AG04450 (cell line): ENCODE measurements at places on chromosomes 1 and 21.

GRCh38 chr21:46054031-46054430 lies 43.9 kb upstream of the COL6A2 start:
- DNase-seq = no peak

- DNase-seq = no peak
Observed at GRCh38 chr1:200640963-200641401, 20.4 kb upstream of the KIF14 start.

DNA sequence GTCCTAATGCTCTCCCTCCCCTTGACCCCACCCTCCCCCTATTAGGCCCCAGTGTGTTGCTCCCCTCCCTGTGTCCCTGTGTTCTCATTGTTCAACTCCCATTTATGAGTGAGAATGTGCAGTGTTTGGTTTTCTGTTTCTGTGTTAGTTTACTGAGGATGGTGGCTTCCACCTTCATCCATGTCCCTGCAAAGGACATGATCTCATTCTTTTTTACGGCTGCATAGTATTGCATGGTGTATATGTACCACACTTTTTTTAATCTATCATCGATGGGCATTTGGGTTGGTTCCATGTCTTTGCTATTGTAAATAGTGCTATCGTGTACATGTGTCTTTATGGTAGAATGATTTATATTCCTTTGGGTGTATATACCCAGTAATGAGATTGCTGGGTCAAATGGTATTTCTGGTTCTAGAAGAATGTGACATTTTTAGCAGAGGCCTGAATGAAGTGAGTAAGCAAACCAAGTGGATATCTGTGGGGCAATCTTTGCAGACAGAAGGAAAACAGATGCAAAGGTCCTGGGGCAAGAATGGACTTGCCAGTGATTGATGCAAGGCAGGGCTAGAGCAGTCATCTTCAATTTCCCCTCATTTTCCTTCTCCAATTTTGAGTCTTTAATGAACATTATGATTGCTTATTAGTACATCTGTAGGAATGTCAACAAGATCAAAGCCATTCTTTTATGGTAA lies 50.2 kb downstream of the UBE4B start:
- no peak for DNase-seq

DNA sequence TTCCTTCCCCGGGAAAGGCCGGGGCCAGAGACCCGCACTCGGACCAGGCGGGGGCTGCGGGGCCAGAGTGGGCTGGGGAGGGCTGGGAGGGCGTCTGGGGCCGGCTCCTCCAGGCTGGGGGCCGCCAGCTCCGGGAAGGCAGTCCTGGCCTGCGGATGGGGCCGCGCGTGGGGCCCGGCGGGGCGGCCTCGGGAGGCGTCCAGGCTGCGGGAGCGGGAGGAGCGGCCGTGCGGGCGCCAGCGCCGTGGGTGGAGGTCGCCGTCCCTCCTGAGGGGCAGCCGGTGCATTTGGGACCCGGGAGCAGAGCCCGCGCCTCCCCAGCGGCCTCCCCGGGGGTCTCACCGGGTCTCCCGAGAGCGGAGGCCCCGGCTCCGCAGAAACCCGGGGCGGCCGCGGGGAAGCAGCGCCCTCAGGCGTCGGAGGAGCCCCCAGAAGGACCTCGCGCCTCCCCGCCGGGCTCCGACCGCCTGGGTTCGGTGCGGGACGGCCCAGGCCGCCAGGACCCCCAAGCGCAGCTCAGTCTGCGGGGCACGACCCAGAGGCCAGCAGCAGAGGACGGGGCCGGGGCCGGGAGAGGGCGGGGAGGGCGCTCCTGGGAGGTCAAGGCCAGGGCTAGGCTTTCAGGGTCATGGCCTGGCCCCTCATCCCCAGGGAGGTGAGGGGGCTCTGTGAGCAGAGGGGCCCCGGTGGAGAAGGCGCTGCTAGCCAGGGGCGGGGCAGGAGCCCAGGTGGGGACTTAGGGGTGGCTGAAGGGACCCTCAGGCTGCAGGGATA lies 7.2 kb upstream of the SLX9 start:
- no peak for DNase-seq

- no peak for DNase-seq
Observed at GRCh38 chr1:36517011-36517771, 34.5 kb upstream of the CSF3R start.

GRCh38 chr1:211630236-211631081 lies 45.0 kb downstream of the NEK2 start:
- no peak for DNase-seq

DNA sequence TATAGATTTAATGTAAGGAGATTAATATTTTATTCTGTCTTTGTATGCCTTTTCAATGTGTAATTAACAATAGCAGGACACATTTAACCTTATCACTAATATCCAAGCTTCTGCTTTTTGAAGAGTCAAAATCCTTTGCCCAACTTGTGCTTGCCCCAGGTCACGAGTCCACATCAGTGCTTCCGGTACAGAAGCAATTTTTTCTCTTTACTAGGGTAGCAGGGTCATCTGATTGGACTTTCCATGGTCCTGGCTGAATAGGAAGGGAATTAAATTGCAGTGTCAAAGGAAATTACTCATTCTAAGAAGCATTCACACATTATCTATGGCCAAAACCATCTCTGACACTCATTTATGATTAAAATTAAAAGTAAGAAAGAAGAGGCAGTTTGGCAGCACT lies 460.5 kb upstream of the ADGRL2 start:
- DNase-seq = no peak

DNA sequence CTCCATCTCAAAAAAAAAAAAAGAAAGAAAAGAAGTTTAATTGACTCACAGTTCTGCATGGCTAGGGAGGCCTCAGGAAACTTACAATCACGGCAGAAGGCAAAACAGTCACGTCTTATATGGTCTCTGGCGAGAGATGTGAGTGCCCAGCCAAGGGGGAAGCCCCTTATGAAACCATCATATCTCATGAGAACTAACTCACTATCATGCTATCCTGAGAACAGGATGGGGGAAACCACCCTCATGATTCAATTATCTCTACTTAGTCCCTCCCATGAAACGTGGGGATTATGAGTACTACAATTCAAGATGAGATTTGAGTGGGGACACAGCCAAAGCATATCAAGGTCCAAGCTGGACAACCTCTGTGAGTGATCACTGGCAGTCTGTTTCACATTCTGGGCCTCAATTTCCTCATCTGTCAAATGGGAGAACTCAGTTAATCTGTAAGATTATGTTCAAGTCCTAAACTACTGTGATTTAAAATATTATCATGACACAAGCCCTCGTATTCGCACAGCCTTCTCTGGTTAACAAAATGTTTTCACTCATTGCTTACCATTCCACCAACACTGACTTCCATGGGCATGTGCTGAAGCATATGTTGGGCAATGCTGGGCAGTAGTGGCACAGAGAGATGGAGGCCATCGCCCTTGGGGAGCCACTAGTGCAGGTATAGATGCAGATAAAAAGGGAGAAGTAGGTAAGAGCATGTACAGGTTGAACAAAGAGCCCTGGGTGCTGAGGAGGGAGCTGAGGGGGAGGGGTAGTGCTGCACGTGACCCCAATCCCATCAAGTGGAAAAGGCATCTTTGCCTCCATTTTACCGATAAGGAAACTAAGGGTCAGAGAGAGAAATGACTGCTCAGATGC lies 46.2 kb upstream of the SLC2A1 start:
- DNase-seq = no peak

GRCh38 chr1:93900723-93901504 lies 8.3 kb downstream of the GCLM start:
- DNase-seq = no peak

DNA sequence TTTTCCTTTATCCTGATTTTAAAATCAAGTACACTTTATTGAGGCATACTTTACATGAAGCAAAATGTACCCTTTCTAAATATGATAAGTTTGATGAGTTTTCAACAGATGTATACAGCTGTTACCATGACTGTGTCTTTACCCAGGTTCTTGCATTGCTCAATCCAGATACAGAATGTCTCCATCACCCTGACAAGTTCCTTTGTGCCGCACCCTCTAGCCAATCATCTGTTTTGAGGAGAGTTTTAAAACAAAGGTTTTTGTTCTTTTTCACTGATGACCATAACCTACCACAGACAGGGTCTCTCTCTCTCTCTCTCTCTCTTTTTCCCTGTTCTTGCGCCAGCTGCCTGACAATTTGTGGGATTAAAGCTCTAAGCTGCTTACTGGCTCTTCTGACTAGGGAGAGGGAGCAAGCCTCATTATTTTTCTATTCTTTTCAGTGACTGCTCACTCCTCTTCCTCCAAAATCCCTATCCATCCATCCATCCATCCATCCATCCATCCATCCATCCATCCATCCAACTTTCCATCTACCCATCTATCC lies 1.2 kb upstream of the KCNE1 start:
- DNase-seq = no peak

DNA sequence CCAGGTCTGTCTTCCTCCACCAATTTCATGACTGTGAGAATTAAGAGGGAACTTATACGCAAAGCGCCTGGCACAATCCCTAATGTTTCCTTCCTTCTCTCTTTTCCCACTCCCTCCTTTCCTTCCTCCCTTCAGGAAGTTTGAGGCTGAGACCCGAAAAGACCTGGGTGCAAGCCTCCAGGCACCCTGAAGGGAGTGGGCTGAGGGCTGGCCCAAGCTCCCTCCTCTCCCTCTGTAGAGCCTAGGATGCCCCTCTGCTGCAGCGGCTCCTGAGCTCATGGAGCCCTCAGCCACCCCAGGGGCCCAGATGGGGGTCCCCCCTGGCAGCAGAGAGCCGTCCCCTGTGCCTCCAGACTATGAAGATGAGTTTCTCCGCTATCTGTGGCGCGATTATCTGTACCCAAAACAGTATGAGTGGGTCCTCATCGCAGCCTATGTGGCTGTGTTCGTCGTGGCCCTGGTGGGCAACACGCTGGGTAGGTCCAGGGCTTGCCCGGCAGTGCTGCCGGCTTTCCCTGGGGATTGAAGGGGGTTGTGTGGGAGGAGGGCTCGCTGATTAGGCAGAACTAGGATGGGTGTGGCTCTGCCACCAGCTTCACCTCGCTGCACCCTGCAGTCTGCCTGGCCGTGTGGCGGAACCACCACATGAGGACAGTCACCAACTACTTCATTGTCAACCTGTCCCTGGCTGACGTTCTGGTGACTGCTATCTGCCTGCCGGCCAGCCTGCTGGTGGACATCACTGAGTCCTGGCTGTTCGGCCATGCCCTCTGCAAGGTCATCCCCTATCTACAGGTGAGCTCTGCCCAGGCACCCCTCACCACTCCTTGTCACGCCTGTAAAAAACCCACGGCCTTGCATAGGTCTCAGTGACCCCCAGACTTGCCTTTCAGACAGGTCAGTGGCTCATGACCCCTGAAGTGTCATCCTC lies 1.7 kb downstream of the HCRTR1 start:
- DNase-seq = no peak

DNA sequence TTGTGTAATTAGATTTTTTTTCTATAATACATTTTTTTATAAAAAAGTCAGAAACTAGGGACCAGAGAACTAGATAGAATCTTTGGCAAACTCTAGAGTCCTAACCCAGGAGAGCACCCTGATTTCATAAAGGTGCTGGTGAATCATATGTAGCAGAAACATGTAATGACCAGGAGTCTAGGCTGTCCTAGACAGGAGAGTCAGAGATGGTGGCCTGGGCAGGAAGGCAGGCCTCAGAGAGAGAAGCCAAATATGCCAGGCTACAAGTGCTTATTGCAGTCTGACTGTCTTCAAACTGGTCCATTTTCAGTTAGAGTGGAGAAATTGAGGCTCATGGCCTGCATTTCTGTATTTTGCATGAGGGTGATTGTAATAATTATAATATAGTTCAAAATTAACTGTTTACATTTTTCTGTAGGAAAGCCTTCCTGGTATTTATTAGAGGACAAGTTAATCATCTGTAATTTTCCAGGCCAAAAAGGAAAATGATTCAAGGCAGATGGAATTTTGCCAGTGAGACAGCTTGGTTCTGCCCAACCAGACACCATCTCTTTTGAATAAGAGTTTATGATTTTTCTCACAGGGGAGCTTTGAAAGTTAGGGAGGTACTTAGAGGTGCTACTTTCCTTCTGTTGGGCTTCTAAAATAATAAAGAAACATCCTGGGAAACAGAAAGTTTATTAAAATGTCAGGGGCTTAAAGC lies 129.8 kb downstream of the S1PR1 start:
- peak; percentile 8 for DNase-seq

DNA sequence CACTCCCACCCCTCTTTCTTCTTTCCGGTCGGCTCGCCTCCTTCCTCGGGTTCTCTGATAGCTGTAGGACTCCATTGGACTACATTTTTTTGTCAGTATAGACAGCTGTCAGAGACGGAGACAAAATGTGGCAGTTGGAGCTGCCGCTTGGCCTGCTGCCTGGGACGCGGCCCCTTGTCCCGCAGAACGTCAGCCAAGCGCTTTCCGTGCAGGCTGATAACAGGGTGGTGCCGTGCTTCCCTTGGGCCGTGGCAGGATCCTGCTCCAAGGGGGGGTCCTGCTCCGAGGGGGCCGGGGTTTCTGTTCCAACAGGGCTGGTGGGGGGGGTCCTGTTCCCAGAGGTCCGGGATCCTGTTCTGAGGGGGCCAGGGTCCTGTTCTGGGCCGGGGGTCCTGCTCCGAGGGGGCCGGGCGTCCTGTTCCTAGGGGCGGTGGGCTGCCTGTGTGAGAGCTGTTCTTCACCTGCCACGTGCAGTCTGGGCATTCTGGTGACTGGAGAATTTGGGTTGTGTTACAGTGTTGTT lies 4.9 kb downstream of the SKI start:
- no peak for DNase-seq

- DNase-seq = no peak
Observed at GRCh38 chr1:158649052-158649451, 37.5 kb downstream of the SPTA1 start.

DNA sequence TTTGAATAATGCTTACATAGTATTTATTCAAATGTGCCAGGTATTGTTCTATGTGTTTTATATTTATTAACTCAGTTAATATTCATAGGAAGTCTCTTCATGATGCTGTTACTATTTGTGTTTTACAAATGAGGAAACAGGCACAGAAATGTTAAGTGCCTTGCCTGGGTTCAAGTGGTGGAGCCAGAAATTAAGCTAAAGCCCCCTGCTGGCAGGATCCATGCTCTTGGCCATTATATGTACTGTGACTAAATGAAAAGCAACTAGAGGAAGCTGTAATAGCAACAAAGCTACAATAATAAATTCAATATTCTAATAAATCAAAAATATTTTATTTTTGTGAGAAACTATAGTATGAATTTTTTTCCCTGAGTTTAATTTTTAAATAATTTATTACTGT lies 30.0 kb downstream of the IARS2 start:
- no peak for DNase-seq

DNA sequence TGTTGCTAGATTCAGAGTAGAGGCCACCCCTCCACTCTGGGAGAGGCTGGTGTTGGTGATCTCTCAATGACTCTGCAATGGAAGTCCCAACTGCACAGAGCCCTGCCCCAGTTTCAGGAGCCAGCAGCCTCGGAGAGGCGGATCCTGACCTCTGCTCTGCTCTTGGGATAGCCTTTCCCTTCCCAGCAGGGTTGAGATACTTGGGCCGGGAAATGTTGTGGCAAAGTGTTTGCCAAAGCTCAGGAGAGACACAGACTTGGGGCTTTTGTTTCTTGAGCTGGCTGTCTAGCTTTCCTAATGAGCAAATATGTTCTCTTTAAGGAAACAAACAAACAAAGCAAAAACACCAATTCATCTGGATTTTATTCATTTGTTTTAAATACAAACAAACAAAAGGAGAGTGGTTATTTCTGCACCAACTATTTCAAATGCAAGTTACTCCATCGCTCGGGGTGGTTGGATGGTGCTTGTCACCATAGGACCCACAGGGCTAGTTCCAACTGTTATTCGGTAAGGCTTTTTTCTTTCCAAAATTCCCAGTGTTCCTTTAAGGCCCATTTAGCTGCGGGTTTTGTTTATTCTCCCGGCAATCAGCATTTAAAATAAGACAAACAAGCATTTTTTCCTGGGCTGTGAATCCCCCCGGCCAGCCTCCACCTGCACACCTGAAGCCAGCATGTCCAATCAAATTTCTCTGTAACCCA lies 193.9 kb upstream of the LMO4 start:
- no peak for DNase-seq
